ENCODE measurements at places on chromosomes 6 and 20. TPM values are rescaled to one million over a fixed set of nuclear protein-coding genes. Genes with fewer than 3 reads are reported as not detected.

DNA sequence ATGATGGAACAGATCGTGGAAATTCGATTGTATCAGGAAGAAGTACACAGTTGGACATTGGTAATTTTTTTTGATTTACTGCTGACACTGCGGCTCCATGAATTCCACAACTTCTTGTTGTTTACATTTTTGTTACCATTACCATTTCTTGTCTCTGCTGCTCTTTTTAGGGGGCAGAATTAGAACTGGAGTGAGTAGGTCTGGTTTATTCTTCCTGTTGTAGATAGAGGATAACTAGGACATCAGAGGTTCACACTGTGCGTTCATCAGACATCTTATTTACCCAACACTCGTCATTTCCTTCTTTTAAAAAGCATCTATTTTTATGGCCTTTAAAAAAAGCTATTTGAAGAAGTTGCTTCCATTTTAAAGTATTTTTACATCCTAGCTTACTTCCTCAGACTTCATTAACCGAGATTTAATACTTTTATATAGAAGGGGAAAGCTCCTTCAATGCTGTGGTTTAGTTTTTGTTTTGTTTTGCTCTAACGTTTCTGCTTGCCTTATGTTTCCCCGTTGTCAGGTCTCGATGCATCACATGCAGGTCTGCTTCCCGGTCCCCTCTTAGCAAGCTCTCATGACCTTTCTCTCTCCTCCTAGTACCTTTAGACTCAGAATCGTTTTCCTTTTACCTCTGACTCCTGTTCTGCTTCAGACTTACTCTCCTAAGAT is 139.1 kb downstream of the ARID1B start:
- DNase-seq: no peak

DNA sequence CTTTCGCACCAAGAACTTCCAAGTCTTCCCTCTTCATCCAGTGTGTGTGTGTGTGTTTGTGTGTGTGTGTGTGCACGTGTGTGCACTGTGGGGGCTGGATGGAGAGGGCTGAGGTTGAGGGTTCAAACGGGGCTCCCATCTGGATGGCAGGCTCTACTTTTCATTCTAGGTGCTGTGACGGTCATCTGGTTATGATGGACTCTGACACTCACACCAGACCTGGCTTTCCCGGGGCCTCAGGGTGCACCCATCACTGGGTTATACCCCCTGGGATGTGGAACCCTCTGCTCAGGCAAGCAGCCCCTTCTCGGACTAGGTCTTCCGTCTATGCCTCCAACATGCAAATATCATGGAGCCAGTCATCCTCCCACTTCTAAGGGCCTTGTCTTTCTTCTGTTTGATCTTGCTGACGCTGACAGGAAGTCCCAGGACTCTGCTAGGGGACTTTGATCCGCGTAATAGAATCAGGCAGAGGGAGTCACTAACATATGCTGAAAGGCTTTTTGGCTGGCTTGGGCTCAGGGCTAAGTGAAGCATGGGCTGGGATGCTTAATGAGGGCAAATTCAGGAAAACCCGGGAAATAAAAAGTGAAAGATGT is 313.6 kb downstream of the CDC5L start:
- DNase-seq: no peak

GRCh38 chr6:143429970-143430369 is 20.5 kb downstream of the ADAT2 start:
- no peak for DNase-seq

DNA sequence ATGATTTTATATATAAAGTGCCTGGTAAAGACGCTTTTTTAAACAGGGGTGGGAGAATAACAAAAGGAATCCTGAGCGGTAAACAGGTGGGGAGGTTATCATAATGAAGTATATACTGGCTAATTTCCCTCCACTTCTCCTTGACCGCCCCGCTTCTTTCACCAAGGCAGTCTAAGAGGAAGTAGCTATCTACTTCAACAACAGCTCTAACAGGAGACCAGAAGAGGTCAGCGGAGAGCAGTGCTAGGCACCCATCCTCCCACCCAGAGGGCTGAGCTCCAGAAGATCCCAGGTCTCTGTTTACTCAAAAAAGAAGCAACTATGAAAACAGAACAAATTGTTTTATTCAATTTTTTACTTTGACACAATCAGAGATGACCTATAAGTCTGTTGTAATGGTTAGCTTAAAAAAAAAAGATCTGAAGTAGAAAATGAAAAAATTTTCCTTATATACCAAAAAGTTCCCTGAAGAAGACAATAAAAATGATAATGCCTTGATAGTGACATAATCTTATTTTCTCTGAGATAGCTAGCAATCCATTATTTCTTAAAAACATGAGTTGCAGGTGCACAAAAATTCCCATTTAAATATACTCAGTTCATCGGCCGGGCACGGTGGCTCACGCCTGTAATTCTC is 141.1 kb downstream of the PDSS2 start:
- DNase-seq: peak; percentile 81

The EPPIN gene
- not detected for total RNA-seq

The BLCAP gene
- total RNA-seq: 282 TPM

The DDO gene
- 0.49 TPM for total RNA-seq

Data from muscle of leg (tissue), 16 donors.